Cortex of kidney (tissue), 1 donor: ENCODE measurements at places on chromosomes 2 and 18.

- no peak for DNase-seq
Measured at GRCh38 chr18:48771641-48772375, 179.0 kb downstream of the SMAD7 start.

- no peak for DNase-seq
Measured at GRCh38 chr2:220000080-220000479, 372.6 kb downstream of the SLC4A3 start.

- DNase-seq, result no peak
Measured at GRCh38 chr2:2083113-2083758, 247.8 kb downstream of the MYT1L start.

GRCh38 chr2:119821266-119821665 is 61.5 kb downstream of the PTPN4 start:
- no peak for DNase-seq

GRCh38 chr2:5740817-5741216 is 48.6 kb downstream of the SOX11 start:
- no peak for DNase-seq

GRCh38 chr18:10002280-10002679 is 88.5 kb downstream of the VAPA start:
- DNase-seq, result no peak

- no peak for DNase-seq
Measured at GRCh38 chr2:27885234-27885633, 5.0 kb downstream of the RBKS start.

DNA sequence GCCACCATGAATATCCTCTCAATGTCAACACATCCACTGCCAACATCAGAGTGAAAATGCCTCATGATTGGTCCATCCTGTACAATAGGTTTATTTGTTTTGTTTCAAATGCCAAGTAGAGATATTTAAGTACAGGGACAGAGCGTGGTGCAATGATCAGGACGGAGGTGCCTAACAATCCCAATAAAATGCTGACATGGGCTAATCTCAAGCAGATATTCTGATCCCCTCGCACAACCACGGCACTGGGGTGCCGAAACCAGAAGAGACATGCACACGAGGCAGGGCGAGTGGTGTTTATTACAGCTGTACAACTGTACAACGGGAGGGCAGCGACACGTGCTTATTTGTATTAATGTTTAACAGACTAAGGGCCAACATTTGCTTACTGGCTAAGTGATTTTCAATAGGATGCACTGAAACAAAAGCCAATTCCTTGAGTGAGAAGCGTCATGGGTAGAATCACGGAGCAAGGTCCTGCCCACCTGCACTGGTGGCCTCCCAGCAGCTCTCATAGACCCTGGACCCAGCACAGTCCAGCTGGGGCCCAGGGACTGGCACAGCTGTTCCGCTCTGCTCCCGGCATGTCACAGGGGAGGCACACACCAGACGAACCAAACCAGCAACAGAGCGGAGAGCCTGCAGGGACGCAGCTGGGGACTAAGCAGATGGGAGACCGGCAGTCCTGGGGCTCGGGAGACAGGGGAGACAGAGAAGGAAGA is 101.4 kb downstream of the HDAC4 start:
- DNase-seq, result no peak

DNA sequence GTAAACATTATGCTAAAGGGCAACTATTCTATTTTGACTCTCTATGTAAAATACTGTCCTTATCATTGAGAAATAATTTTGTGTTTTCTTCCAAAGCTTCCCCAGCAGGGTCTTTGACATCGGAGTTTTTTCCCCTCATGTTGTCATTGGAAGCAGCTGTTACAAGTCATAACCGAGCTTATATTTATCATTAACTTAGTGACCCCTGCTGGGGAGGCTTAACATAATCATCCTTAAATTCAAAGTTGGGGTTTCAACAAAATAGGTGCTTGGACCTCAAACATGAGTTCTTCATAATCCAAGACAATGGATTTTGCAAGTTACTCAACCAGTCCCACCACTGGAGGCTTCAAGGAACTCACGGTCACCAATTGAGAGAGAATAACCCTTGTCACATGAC is 330.9 kb downstream of the DCC start:
- no peak for DNase-seq
